ENCODE measurements at places on chromosomes 2 and 18.

DNA sequence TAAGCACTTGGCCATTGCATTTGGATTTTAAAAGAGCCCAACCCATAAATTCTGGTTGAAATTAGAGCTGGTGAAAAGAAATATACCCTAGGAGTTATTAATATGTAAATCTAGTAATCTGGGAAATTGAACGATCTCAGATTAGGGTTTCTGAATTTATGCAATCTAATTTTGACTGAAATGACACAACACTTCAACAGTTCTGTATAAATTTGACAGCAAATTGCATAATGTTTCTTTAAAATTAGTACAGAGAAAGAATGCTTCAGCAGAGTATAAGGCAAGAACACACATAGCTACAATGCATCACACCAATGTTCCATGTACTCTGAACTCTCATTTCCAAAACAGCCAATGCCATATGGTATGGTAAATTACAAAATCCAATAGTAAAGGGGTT lies 201.5 kb upstream of the ITGA4 start:
- DNase-seq = no peak

- DNase-seq = no peak
Measured at GRCh38 chr2:20599001-20599600, 51.8 kb downstream of the HS1BP3 start.

- no peak for DNase-seq
Measured at GRCh38 chr2:101961338-101962191, 30.2 kb upstream of the IL1R2 start.

DNA sequence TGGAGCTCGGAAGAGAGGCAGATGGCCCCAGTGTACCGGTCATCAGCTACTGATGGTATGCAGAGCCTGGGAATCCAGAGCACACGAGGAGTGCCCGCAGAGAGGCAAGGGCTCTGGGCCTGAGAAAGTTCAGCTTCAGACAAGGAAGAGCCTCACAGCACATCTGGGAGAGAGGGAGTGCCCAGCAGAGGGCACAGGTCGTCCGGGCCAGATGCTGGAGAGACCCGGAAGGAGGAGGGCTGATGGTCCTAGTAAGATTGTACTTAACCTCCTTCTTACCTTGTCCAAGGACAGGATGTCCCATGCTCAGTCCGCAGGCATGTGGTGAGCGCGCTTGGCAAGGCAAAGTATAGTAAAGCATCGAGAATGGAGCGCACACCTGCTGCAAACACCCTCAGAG lies 24.4 kb upstream of the CHMP1B start:
- DNase-seq = no peak

- DNase-seq = no peak
Measured at GRCh38 chr2:217895070-217895635, 107.6 kb downstream of the TNS1 start.

DNA sequence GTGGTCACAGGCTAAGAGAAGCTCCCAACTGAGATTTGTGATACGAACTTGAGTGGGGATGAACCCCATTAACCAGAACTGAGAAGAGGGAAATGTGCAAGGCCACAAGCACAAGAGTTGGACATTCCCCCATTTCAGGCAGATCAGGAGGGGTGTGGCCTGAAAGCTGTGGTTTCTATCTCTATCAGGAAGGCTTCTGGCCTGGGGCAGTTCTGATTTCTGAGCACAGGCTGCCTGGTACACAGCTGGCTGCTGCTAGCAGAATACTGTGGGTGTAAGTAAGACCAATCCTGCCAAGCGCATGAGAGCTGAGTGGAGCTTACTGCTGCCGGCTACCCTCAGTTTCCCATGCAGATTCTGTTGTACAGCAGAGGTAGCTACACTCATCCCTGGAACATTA lies 484.6 kb downstream of the SATB2 start:
- DNase-seq = no peak

GRCh38 chr2:72993147-72993932 lies 76.0 kb downstream of the EMX1 start:
- peak; percentile 16 for DNase-seq

- DNase-seq = no peak
Measured at GRCh38 chr2:23092831-23093230, 292.1 kb upstream of the KLHL29 start.
